LNCaP clone FGC (cell line): ENCODE measurements at places on chromosomes 5 and 9.

DNA sequence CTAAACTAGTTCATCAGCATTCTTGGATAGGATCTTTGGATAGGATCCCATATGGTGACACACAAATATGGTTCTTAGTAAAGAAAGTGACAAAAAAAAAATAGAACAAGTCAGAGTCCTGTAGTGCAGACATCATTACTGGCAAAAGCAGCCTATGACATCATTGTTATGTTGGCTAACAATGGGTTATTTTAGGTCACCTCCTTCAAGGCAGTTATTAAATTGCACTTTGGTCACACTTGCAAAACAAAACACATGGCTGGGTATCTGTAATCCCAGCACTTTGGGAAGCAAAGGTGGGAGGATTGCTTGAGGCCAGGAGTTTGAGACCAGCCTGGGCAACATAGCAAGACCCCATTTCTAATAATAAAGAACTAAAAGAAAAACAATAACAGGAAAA, 185.9 kb downstream of the KIAA0825 start:
- DNase-seq, result peak; percentile 40

DNA sequence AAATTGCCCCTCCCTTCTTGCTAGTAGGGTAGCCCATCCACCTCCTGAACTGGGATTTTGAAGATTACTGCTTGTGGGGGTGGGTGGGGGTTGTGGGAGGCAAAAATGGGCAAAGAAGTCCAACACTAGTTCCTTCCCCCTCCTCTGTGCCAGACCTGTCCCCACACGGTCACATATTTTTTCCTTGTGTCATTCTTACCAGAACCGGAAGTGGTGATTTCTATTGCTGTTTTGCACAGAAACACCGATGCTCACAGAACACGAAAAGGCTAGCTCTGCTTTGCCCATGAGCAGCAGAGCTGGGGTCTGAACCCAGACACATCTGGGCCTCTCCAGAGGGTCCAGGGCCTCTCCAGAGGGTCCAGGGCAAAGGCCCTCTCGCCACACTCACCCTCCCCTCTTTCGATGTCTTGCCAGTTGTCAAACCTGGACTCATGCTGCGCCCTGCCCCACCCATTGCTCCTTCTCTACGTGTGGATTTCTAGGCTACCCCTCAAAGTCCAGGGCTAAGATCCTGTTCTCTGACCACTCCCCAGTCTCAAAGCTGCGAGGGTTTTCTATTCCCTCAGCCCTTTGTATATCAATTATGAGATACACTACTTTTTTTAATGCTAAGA, 264.4 kb upstream of the MSX2 start:
- DNase-seq, result no peak

DNA sequence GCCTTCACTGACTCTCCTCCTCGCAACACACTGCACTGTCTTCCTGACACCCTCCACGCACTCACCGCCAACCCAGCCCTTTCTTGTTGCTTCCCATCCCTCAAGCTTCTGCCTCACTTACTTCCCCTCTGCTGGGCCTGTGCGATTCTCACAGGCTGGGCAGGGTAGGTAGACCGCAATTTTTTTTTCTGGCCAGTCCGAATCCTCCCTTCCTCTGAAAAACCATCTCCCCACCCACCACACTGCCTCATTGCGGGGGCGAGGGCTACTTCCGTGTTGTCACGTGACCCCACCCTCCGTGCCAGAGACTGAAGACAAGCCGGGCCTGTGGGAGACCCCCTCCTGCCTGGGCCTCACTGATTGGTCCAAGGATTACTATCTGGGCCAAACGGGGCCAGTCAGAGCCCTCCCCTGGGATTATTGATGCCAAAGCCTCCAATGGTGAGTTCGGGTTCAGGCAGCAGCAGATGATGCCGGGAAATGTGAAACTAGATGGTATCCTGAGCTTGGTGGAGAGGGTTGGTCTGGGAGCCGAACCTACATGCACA, 73.1 kb downstream of the STK10 start:
- no peak for DNase-seq

DNA sequence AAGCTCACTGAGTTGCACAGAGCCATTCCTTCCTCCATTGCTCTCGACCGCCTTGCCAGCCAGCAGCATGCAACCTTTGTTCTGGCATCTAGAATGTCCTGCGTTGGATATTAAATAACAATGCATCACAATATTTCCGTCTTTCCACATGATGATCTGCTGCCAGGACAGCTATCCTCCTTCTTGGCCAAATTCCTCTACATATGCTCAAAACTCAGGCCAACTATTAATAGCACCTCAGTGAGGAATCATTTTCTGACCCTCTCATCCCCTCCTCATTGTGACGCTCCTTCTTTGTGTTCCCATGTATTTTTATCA, 128.6 kb downstream of the MYO10 start:
- no peak for DNase-seq

- DNase-seq, result no peak
Measured at GRCh38 chr5:18024542-18024941, 390.3 kb downstream of the TAF11L14 start.

- DNase-seq, result no peak
Measured at GRCh38 chr5:53515988-53516387, 35.6 kb downstream of the FST start.

- no peak for DNase-seq
Measured at GRCh38 chr9:111866976-111867375, 29.6 kb upstream of the UGCG start.

- DNase-seq, result no peak
Measured at GRCh38 chr9:82164159-82164558, 175.6 kb downstream of the SPATA31D1 start.

DNA sequence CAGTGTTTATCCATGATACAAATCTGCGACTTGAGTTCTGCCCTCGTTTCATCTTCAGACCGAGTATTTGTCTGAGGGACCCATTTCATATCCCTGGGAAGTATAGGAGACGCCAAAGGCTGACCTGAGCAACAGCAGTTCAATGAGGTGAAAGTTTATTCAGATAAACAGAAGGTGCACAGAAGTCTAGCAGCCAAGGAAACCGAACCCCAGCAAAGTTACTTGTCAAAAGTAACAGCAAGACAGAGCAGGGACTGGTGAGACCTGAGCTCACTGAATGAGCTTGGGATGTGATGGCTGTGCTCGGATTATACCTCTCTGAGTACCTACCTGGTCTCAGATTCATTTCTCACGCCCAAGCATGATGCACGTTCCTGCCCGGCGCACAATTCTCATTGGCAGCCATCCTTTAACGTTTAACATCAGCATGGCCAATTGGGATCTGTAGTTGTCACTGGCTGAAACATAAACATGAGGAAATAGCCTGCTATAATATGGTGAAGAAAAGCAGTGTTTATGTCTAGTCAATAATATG, 599 bp downstream of the LYRM7 start:
- no peak for DNase-seq

- DNase-seq, result no peak
Measured at GRCh38 chr5:94932259-94932658, 313.8 kb downstream of the SLF1 start.

- DNase-seq, result no peak
Measured at GRCh38 chr9:127203681-127204327, 60.8 kb upstream of the GARNL3 start.

DNA sequence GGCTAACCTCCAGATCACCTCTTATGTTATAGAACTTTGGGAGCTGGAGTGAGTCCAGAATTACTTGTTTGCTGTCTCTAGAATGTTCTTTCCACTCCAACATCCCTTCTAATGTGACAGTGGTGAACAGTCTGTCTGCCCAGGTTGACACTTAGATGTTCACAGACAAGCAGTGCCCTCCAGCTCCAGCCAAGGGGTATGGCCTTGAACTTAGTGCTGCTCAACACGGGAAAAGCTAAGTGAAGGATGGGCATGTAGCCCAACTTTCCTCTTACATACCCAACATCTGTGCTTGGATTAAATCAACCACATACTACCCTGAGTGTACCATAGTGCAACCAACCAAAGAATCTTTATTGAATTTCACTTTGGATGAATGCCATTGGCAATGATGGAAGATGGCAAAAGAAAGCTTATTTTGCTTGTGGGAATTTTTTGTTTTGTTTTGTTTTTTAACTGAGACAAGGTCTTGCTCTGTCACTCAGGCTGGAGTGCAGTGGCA, 201.2 kb downstream of the NXNL2 start:
- no peak for DNase-seq

DNA sequence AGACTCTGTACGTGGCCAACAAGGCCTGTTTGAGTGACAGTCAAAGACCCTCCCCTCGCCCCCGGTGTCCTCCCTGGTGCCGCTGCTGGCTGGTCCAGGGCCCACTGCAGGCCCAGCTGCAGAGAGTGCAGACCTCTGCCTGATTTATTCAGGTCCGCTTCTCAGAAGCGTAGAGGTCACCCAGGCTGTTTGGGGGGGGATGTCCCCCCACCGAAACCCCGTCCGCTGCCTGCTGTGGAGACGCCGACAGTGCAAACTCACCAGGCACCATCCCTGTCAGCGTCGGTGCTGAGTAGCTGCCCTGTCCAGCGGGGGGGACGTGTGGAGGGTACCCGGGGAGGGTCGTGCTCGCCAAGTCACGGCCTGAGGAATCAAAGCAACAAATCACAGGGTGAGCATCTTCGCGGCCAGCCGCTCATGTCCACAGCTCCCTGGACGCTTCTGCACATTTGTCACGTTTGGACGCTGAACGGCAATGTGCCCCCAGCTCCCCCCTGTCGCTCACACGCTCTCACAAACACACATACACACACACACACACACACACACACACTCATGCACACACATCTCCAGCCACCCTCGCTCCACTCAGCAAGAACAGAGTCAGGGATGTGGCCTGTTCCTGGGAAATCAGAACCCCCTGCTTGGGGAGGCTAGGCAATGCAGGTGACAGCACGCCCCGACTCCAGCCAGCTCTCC, 152.2 kb downstream of the PAX5 start:
- no peak for DNase-seq

DNA sequence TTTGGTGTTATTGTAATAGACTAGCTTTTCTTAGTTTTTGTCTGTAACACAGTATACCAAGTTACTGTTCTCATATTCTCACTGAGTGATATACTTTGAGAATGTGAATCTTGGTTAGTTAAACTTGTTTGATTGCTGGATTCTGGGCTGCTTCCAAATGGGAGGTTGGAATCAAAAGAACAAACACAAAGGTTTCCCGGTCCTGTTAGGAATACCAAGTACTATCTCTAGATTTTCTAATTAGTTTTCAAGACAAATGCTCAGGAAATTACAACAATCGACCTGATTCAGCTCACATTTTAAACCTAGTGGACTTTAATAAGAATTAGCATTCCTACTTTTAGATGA, 244.3 kb downstream of the CSNK1G3 start:
- DNase-seq, result peak; percentile 56

- no peak for DNase-seq
Measured at GRCh38 chr5:94941122-94941755, 322.8 kb downstream of the SLF1 start.

DNA sequence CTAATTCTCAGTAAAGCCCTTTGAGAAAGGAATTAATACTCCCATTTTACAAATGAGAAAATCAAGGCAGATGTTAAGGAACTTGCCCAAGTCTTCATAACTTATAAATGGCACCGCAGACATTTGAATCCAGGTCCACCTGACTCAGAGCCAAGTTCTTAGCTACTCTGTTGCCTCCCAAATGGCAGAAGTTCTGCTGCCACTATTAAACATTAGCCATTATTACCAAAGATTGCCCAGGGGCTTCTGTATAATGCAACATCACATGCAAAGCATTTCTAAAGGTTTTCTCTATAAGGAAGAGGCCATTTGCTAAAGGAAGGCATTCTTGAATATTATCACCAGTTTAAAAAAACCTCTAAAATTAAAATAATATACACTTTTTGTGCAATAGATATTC, 28.3 kb downstream of the TPD52L3 start:
- no peak for DNase-seq

DNA sequence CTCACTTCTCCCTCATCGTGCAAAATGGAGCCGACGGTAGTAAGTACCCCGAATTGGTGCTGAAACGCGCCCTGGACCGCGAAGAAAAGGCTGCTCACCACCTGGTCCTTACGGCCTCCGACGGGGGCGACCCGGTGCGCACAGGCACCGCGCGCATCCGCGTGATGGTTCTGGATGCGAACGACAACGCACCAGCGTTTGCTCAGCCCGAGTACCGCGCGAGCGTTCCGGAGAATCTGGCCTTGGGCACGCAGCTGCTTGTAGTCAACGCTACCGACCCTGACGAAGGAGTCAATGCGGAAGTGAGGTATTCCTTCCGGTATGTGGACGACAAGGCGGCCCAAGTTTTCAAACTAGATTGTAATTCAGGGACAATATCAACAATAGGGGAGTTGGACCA, 979 bp downstream of the PCDHGA12 start:
- no peak for DNase-seq

DNA sequence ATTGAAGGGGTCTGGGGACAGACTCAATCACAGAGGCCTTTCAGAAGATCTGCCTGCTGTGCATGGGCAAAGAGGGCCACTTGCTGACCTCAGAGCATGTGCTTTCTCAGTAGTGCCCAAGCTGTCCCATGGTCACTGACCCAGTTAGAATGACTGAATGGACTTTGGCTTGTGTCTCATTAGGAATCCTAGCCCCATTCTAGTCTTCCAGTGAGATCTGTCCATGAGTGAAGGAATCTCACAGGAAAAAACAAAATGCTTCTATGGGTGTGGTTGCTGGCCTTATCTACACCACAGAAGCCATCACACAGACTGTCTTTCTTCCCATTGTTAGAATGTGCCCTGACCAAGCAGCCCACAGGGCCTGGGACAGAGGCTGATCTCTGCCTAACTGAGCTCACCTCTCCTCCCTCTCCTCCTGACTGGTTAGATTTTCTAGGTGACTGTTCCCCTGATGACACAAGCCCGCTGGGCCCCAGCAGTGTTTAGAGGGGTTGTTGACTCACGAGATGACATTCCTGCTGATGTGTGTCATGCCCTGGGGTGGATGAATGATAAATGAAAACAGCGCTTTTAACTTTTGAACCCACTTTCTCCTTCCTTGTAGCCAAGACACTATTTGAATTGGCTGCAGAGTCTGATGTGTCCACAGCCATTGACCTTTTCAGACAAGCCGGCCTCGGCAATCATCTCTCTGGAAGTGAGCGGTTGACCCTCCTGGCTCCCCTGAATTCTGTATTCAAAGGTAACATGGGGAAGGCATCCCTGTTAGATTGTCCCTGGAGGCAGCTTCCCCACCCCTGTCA, 24.8 kb downstream of the TGFBI start:
- no peak for DNase-seq

DNA sequence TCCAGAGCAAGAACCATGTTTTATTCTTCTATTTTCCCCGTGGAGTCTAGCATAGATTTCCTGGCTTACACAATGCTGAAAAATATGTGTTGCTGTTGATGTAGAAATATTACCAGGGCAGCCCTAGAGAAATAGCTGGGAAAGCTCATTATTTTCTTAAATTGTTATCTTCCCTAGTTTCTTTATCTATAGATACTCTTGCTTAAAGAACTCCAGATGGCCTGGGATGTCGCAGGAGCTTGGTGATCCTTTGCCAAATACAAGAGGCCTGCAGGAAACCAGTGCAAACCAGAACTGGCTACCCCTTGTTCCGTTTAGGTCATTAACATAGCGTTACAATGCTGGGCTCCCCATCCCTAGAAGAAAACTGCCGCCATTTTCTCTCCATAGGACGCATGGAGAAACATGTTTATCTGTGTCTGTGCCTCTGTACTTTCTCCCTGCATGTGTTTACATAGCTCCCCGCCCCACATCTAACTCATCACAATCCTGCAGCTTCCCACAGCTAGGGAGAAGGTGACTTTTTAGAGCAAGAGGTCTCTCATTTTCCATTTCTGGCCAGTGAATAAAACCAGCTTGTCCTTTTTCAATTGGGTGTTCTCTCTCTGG, 6.4 kb downstream of the PRLR start:
- no peak for DNase-seq
